H9 (cell line): ENCODE measurements at places on chromosomes 5 and 9. TPM values are rescaled to one million over a fixed set of nuclear protein-coding genes. Genes with fewer than 3 reads are reported as not detected.

ODF2 gene
- 15.7 and 16.7 TPM in 2 replicates for total RNA-seq

DOCK8 gene
- total RNA-seq: 1.4 and 2.3 TPM in 2 replicates

ITK gene
- 0.22 TPM in 2 replicates for total RNA-seq

ZNF354C gene
- total RNA-seq: 4.8 and 5.4 TPM in 2 replicates

C8G gene
- total RNA-seq: 0.96 and 1.3 TPM in 2 replicates

CCNI2 gene
- total RNA-seq: 0.57 and 0.90 TPM in 2 replicates

CRHBP gene
- not detected in 2 replicates for total RNA-seq

ZNF354B gene
- total RNA-seq: 20.1 and 20.6 TPM in 2 replicates

CATSPER3 gene
- total RNA-seq: 0.31 and 0.50 TPM in 2 replicates

IFNB1 gene
- not detected in 2 replicates for total RNA-seq

C5orf52 gene
- not detected in 2 replicates for total RNA-seq

SNX18 gene
- 17.2 and 17.6 TPM in 2 replicates for total RNA-seq

INSL4 gene
- total RNA-seq: not detected in 2 replicates

PCDHA12 gene
- 7.1 and 7.2 TPM in 2 replicates for total RNA-seq

CBY3 gene
- 0.50 and 1.6 TPM in 2 replicates for total RNA-seq

PCDHGA1 gene
- total RNA-seq: 0.63 and 0.72 TPM in 2 replicates

PCDHAC1 gene
- total RNA-seq: 8.0 and 8.7 TPM in 2 replicates

GFI1B gene
- total RNA-seq: not detected in 2 replicates

GGTA1 gene
- total RNA-seq: not detected in 2 replicates

UBAC1 gene
- total RNA-seq: 46.3 and 47.5 TPM in 2 replicates

PALM2AKAP2 gene
- total RNA-seq: 3.6 and 4.0 TPM in 2 replicates

ORM2 gene
- total RNA-seq: 1.2 and 1.4 TPM in 2 replicates

LCN9 gene
- total RNA-seq: 0.52 and 0.72 TPM in 2 replicates
